ENCODE measurements at places on chromosomes 4 and X. TPM values are rescaled to one million over a fixed set of nuclear protein-coding genes. Genes with fewer than 3 reads are reported as not detected.

Gene INTU
- 1.9 TPM for total RNA-seq

Gene OCIAD1
- 83.9 TPM for total RNA-seq

Gene PABPC1L2A
- not detected for total RNA-seq

Gene UBA1
- 193 TPM for total RNA-seq

Gene MAGEE1
- 0.19 TPM for total RNA-seq

Gene FSTL5
- 0.41 TPM for total RNA-seq

Gene EVC
- 20.7 TPM for total RNA-seq

Gene PCDH7
- total RNA-seq, result 3.5 TPM

Gene CNGA1
- total RNA-seq, result 1.1 TPM

Gene FREM3
- not detected for total RNA-seq

Gene ALG13
- 64.8 TPM for total RNA-seq

Gene PPEF2
- not detected for total RNA-seq

Gene GAGE2A
- total RNA-seq, result 28.0 TPM

Gene CETN2
- total RNA-seq, result 26.1 TPM

Gene PDCL2
- 3.0 TPM for total RNA-seq

Gene SLC9B1
- 1.5 TPM for total RNA-seq

Gene SLC25A6
- 216 TPM for total RNA-seq

Gene MEPE
- not detected for total RNA-seq

Gene NAP1L2
- total RNA-seq, result 0.94 TPM

Gene KIF4A
- total RNA-seq, result 29.9 TPM

Gene PAK3
- 0.38 TPM for total RNA-seq

Gene VGLL1
- not detected for total RNA-seq

Gene MAGEB2
- 0.15 TPM for total RNA-seq

Gene NUP62CL
- total RNA-seq, result not detected

Gene TCEAL2
- total RNA-seq, result 0.08 TPM

Gene CXorf65
- not detected for total RNA-seq

Gene SASH3
- not detected for total RNA-seq

Gene RAB9B
- 0.34 TPM for total RNA-seq

Gene PF4V1
- not detected for total RNA-seq

Gene CXCL8
- 34.0 TPM for total RNA-seq

Gene PFKFB1
- 0.19 TPM for total RNA-seq

Gene UGT2A1
- total RNA-seq, result not detected

Gene TRAM1L1
- total RNA-seq, result 1.5 TPM

Gene NDST3
- total RNA-seq, result 0.23 TPM

Gene XAGE2
- total RNA-seq, result not detected
